NCI-H1417 treated with DMSO at 0.1 percent for 48 hours (cell line): ENCODE measurements at places on chromosomes 13 and 19.

DNA sequence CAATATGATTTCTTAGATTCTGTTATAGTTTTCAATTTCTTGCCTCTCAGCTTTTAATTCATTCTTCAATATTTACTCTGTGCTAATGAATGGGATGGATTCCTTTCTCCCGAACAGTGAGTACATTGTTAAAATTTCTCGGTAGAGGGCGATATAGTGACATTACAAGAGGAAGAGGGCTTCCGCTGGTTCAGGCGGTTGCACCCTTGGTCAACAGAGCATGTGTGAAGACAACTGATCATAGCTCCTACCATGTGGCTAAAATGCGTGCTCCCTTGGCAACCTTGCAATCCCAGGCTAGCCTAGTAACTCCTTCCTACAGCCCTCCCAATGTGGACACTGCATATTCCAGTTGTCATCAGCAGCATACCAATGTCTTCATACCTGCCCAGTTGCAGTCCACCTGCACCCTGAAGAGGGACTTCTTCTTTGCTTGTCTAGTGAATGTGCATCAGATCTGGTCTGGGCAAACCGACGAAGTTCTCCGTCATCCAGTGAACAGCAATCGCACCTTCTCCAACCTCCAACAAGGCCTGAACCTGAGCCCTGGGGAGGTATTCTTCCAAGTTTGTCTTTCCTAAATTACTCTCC, 653.0 kb upstream of the GPC6 start:
- no peak for DNase-seq

DNA sequence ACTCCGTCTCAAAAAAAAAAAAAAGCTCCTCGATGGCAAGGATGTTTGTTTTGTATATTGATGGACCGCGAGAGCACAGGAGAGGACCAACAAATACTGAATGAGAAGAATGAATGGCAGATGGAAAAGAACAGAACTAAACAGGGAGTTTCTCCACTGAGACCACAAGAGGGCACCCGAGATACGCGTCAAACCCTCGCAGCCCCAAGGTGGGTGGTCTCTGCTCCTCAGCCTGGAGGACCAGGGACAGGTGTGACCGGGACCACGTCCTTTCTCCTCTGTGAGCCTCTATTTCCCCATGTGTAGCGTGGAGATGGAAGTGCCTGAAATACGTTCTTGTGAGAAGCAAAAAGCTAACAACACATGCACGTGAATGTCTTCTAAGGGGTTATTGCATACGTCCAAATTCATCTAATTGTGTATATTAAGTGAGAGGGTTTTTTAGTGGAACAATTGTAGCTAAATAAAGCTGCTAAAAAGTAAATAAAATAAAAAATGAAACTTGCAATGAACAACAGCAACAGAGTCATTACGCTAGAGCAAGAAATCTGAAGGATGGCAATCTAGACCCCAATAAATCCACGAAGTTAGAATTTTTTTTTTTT, 8.3 kb upstream of the CDC42EP5 start:
- no peak for DNase-seq

DNA sequence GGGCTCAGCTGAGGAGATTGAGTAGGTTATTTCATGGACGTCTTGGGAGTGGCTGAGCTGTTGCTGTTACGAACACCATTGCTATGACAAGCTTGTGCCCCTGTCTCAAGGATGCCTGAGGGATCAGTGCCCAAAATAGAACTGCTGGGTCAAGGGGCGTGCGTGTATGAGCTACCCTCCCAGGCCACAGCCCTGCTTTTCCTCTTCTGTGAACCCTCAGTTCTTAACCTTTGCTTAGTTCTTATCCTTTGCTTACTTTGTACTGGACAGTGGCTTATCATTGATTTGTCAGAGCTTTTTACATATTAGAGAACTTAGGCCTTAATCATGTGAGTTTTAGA, 9.0 kb downstream of the ARHGAP45 start:
- no peak for DNase-seq

- no peak for DNase-seq
These were observed 56.1 kb downstream of the LRCH1 start for GRCh38 chr13:46609052-46609451.

GRCh38 chr13:37899753-37900152, 30.2 kb upstream of the TRPC4 start:
- no peak for DNase-seq
